ENCODE measurements at places on chromosomes 12 and 14. TPM values are rescaled to one million over a fixed set of nuclear protein-coding genes. Genes with fewer than 3 reads are reported as not detected.

HOXC12 gene
- not detected for total RNA-seq

LRCOL1 gene
- total RNA-seq, result 0.49 TPM

MBD6 gene
- total RNA-seq, result 23.5 TPM

KCNH5 gene
- 0.16 TPM for total RNA-seq

RNF212B gene
- not detected for total RNA-seq

FBLN5 gene
- total RNA-seq, result 94.5 TPM

PPP1R13B gene
- total RNA-seq, result 10.3 TPM

COPS7A gene
- total RNA-seq, result 51.3 TPM

DNA sequence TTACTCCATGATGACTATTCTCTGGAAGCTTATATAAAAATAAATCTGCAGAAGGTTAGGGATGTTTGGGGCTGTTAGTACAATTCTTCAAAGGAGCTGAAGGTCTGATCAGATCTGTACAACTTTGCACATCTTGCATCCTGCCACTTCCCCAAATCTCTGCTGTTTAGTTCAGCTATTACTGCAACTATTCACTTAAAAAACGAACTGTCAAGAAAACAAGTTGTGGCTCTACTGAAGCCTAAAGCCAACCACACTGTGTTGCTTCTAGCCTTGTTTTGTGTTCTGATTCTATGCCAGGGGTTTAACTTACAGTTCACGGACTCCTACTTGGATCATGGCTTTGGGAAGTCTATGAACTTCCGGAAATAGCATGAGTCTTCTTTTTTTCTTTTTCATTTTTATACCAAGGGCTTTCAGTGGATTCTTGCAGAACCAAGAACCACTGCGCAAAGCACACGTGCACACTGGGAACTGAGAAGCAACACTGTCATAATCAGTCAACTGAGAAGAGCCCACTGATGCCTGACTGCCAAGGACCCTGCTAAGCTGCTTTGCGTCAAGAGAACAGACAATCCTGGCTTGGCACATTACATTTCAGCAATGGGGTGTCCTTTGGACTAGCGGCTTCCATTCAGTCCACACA, 66.3 kb upstream of the EEA1 start:
- no peaks in the 10 kb centered on the region for H3K36me3 ChIP-seq
- H3K4me1 ChIP-seq, result no peaks in the 10 kb centered on the region
- no peak for DNase-seq
- H3K27ac ChIP-seq, result no peak overlapping the region
- no peak overlapping the region for H3K4me3 ChIP-seq

- H3K27me3 ChIP-seq, result no peaks in the 10 kb centered on the region
- H3K36me3 ChIP-seq, result no peaks in the 10 kb centered on the region
- DNase-seq, result no peak
- H3K4me1 ChIP-seq, result peaks cover 1% of the 10 kb centered on the region
- H3K4me3 ChIP-seq, result no peak overlapping the region
- no peak overlapping the region for H3K27ac ChIP-seq
Observed at GRCh38 chr12:56808954-56809353, 45.8 kb downstream of the HSD17B6 start.

DNA sequence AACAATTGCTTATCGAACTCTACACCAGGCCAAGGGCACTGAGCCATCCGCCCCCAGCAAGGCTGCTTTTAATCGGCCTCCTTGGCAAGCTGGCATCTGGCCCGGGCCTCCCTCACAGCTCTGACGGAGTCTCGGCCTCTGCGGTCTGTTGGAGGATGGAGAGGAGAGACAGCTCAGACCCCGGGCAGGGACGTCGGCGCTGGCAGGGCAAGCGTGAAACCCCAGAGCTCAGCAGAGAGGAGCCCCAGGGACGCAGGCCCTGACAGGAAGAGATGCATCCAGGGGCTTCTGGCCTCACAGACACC, 17.5 kb downstream of the CAMKK2 start:
- no peaks in the 10 kb centered on the region for H3K27me3 ChIP-seq
- peak overlapping the region; percentile 54 for H3K27ac ChIP-seq
- peaks cover 1% of the 10 kb centered on the region for H3K36me3 ChIP-seq

- H3K27me3 ChIP-seq, result no peaks in the 10 kb centered on the region
- no peak for DNase-seq
- no peaks in the 10 kb centered on the region for H3K36me3 ChIP-seq
- peaks cover 10% of the 10 kb centered on the region for H3K4me1 ChIP-seq
- no peak overlapping the region for H3K4me3 ChIP-seq
Observed at GRCh38 chr12:100484183-100484886, 10.7 kb downstream of the NR1H4 start.

DNA sequence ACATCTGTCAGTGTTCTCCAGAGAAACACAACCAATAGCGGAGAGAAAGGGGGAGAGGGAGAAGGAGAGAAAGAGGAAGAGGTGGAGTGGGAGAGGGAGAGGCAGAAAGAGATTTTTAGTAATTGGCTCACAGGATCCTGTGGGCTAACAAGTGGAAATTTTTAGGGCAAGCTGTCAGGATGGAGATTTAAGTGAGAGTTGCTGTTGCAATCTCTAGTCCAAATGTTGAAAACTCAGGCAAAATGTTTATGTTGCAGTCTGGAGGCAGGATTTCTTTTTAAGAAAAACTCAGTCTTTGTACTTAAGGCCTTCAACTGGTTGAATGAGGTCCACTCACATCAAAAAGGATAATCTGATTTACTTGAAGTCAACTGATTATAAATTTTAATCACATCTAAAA, 12.5 kb upstream of the GLIPR1L2 start:
- no peak overlapping the region for H3K27ac ChIP-seq
- no peaks in the 10 kb centered on the region for H3K4me1 ChIP-seq
- no peaks in the 10 kb centered on the region for H3K36me3 ChIP-seq

DNA sequence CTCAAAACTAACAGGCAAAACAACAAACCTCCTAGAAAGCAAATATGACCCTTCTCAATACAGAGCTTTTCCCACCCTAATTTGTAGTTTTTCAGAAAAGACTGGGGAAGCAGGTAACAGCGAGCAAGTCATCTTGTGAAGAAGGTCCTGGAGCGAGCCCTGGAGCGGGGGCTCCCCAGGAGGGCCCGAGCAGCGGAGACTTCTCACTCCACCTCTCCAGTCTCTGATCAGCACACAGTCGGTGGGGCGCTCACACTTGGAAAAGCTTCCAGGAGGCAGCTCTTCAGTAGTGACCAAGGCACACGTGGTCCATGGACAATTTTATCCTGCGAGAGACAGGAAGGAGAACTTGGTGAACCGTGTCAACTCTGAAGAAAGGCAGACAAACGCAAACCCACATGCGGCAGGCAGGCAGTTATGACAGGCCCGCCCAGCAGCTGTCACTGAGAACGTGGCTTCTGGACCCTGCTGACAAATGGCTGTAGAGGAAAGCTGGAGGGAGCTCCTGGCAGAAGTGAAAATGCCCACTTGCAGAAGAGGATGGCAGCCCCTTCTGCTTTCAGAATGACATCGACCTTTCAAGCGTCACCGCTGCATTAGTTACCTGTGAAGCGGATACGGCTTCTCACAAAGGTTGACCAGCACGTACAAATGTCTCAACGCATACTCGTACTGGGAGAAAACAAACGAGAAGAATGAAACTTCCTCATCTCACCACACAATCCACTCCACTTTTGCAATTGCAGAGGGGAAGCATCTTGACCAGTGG, 44.2 kb downstream of the LGMN start:
- no peak overlapping the region for H3K4me3 ChIP-seq
- no peaks in the 10 kb centered on the region for H3K4me1 ChIP-seq
- DNase-seq, result no peak

DNA sequence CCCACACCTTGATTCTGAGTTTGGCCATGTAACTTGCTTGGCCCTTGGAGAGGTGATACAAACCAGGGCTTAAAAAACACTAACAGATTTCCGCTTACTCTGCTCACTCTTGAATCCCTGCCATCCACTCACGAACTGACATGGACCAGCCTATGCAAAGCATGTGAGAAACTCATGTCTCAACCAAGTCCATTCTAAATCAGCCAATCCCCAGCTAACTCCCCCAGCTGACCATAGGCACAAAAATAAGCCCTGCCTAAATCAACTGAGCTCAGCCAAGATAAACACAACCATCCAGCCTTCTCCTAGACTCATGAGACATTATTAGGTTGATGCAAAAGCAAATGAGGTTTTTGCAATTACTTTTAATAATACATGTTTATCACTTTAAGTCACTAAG, 353.9 kb upstream of the TBX3 start:
- H3K27me3 ChIP-seq, result no peaks in the 10 kb centered on the region
- no peak for DNase-seq
- no peak overlapping the region for H3K4me3 ChIP-seq
- H3K27ac ChIP-seq, result no peak overlapping the region
- no peaks in the 10 kb centered on the region for H3K36me3 ChIP-seq
- no peaks in the 10 kb centered on the region for H3K4me1 ChIP-seq

DNA sequence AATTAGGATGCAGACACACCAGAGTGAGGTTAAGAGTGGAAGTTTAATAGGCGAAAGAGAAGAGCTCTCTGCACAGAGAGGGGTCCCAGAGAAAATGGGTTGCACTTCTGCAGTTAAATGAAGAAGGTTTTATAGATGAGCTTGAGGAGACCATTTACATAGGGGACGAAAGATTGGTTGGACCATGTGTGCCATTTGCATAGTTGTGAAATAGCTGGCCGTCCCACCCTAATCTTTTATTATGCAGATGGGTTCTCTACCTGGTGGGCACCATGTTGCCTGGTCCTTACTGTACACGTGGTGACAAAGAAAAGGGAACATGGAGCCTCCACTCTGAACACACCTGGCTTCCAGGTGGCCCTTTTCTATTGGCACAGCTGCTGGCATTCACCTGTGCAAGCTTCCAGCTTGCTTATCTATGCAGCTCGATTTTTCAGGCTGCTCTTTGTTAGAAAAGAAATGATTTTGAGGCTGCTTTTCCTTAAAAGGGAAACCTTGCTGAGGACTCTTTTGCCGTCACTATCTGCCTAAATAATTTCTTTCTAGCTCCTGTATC, 67.1 kb upstream of the SRSF5 start:
- H3K4me1 ChIP-seq, result peaks cover 52% of the 10 kb centered on the region
- peaks cover 12% of the 10 kb centered on the region for H3K36me3 ChIP-seq
- H3K4me3 ChIP-seq, result no peak overlapping the region
- H3K27ac ChIP-seq, result no peak overlapping the region
- DNase-seq, result no peak

GRCh38 chr14:103854017-103854808, 6.8 kb upstream of the PPP1R13B start:
- H3K36me3 ChIP-seq, result no peaks in the 10 kb centered on the region
- H3K27me3 ChIP-seq, result no peaks in the 10 kb centered on the region
- no peak for DNase-seq
- no peak overlapping the region for H3K4me3 ChIP-seq
- H3K4me1 ChIP-seq, result no peaks in the 10 kb centered on the region

GRCh38 chr14:103073876-103074728, 9.9 kb upstream of the LBHD2 start:
- no peak overlapping the region for H3K4me3 ChIP-seq
- H3K27me3 ChIP-seq, result no peaks in the 10 kb centered on the region
- H3K36me3 ChIP-seq, result no peaks in the 10 kb centered on the region
- peak overlapping the region; percentile 56 for H3K27ac ChIP-seq

GRCh38 chr12:95764848-95765247, 25.7 kb downstream of the NTN4 start:
- no peak overlapping the region for H3K4me3 ChIP-seq
- peaks cover 17% of the 10 kb centered on the region for H3K4me1 ChIP-seq
- H3K36me3 ChIP-seq, result no peaks in the 10 kb centered on the region
- H3K27ac ChIP-seq, result no peak overlapping the region

GRCh38 chr12:124179936-124180607, 114.8 kb upstream of the RFLNA start:
- no peaks in the 10 kb centered on the region for H3K27me3 ChIP-seq
- H3K4me3 ChIP-seq, result no peak overlapping the region
- no peak for DNase-seq
- H3K36me3 ChIP-seq, result no peaks in the 10 kb centered on the region

DNA sequence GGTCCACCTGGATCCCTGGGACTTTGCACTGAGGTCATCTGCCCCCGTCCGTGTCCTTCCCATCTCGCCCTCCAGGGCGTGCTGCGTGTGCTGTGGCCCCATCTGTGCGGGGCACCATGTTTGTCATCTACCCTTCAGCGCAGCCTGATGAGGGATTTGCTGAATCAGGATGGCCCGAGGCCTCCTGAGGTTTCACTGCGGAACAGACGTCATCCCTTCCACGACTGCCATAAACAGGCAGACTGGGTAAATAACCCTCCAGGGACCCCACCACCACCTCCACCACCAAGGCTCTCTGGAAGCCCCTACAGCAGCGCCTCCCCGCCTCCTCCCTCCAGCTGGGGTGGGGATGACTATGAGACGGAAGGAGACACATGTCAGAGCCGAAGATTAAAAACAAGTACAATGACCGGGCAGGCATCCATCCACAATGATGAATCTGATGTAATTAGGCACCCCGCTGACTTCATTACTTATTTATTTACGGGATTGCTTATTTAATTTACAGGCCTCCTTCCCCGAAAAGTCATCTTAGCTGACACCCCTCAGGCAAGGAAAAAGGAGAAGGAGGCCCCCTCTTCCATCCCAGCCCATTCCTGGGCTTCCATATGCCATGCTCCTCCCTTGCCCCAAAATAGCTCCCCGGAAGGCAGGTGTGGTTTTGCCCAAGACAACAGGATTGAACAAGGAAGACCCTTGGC, 39.4 kb downstream of the NCOR2 start:
- H3K4me3 ChIP-seq, result no peak overlapping the region
- no peaks in the 10 kb centered on the region for H3K27me3 ChIP-seq
- H3K4me1 ChIP-seq, result no peaks in the 10 kb centered on the region
- H3K27ac ChIP-seq, result peak overlapping the region; percentile 29
